CD4-positive, alpha-beta T cell treated with Interleukin-4 for 1 hour (primary cell): ENCODE measurements at places on chromosomes 6 and 20.

GRCh38 chr20:31663524-31663837 is 25.8 kb downstream of the COX4I2 start:
- DNase-seq = no peak

GRCh38 chr6:140376209-140376608 is 1001.8 kb upstream of the CITED2 start:
- no peak for DNase-seq

- DNase-seq = no peak
These were observed 161.5 kb downstream of the MRPL14 start for GRCh38 chr6:43965628-43966373.

DNA sequence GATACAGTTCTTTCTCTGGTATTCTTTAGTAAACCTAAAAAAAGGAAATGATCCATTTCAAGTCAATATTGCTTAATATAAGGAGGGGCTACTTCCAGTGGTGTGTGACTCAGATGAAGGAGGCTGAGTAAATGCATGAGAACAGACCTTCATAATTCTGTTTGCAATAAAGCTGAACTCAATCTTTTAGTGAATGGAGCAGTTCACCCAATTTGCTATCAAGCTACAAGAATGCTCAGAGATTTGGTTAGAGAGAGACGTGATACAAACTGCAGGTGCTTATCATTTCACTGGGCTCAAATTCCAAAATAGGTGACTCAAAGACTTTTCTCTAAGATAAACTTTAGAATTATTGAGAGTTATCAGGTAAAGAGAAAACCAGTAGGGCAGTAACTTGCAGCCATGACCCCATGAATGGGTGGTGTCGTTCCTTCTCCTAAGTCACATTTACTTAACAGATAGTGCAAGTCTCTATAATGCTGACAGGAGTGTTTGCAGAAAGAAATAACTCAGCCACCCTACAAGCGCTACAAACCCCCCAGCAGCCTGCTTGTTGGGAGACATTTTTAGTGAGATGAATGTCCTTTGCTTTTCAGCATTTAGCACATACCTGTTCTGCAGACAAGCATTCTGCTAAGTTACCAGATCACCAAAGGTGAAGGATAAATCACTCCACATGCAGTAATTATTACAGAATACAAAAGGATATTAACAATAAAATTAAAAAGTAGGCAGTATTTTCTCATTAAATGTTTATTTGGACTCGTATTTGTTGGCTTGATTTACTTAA is 16.4 kb upstream of the BLOC1S5 start:
- no peak for DNase-seq

DNA sequence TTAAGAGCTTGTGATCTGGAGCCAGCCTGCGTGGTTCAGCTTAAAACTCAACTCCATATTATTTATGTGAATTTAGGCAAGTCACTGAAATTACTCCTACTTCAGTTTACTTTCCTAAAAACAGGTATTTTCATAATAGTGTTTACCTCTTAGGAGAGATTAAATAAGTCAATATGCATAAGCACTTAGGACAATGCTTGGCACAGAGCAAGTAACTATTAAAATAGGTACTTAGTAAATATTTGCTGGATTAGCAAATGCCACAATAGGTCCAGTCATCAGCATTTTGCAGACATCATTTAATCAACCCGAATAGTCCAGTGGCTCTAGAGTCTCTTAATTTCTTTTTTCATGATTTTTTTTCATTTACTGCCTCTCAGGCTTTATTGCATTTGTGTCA is 78.6 kb upstream of the PTPRK start:
- DNase-seq = no peak

- DNase-seq = no peak
These were observed 17.1 kb upstream of the ASF1A start for GRCh38 chr6:118876814-118877213.

DNA sequence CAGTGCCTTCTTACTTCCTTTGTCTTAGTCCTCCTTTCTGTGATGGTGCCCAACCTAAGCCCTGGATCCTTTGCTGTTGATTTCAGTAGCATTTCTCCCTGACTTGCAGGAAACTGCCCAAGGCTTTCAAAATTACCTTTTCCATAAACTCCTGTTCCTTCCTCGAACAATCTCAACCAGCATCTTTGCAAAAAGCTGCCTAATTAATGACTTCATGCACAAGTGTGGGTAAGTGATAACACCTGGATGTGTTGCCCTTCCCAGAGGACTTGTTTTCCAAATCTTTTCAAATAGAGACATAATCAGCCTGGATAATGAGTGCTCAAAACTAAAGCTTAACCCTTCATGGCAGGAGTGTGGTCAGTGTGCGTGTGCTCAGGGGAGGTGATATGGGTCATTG is 118.0 kb downstream of the PCSK2 start:
- no peak for DNase-seq

DNA sequence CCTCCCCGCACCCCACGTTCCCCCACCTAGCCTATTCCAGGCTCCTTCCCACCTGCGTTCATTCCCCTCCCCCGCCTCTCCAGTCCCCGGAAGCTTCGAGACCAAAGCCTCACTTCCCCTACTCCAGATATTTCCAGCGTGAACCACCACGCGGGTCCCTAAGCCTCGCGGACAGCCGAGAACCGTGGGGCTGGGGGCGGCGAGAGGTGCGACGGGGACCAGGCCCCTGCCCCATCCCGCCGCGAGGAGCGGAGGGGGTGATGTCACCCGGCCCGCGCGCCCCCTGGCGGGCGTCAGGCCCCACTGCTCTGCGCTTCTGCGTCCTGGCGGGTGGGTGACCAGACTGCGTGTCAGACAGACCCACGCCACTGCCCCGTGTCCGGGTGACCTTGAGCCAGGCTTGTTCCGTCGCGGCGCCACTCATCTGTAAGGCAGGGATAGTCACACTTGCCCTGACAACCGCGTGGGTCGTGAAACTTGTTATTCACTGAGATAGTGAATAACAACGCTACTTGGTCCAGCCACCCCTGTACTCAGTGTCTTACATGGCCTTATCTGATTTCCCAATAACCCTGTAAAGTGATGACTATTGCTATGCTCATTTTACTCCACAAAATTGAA is 9.0 kb upstream of the HSP90AB1 start:
- DNase-seq = peak; percentile 82

DNA sequence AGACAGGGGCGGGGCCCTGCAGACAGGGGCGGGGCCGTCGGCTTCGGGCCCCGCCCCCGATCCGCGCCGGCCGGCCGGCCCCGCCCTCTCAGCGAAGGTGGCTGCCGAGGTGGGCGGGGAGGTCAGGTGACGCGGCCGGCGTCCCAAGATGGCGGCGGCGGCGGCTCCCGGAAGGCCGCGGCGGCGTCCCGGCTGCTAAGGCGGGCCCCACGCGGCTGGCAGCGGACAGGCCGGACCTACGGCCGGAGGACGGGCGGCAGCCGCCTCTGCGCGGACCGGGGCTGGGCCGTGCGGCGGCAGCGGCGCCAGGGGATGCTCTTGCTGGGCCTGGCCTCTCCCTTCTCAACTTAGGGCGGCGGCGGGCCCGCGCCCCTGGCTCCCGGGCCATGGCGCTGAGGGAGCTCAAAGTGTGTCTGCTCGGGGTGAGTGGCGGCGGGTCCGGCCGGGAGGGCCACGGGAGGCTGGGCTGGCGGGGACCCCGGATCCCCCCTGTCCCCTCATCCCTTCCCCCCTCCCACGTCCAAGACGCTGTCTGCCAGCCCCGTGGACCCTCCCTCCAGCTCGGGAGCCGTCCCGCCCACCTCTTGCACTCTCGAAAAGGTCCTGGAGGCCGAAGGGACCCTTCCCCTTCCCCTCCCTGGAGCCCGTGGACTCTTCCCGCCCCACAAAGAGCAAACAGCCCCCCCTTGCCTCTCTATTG is at the start of gene RAB22A:
TSS of gene RAB22A (plus strand) at position 125 of the 700 bp plus-strand sequence. CDS start at position 387, 262 bp downstream.
- DNase-seq = peak; percentile 78

DNA sequence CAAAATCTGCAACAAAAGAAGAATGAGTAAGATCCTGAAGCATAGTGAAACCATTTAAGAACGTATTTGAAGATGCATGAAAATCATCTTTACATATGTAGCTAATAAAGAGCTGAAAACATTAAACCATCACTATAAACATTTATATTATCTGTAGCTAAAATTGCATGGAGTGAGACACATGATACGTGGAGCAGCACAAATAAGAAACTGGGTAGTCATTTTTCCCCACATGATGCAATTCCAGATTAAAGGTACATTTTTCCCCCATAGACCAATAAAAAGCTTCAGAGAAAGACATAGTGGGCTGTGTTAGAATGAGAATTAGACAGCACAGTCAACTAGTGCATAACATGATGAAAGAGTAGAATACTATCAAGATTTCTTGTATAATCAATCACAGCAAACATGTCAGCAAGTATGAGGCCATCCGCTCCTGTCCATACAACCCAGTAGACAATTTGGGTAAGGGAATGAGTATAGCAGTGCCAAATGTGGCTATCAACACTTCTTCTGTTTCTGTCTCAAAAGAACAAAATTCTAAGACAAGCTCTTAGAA is 67.0 kb downstream of the RSPO3 start:
- DNase-seq = no peak

DNA sequence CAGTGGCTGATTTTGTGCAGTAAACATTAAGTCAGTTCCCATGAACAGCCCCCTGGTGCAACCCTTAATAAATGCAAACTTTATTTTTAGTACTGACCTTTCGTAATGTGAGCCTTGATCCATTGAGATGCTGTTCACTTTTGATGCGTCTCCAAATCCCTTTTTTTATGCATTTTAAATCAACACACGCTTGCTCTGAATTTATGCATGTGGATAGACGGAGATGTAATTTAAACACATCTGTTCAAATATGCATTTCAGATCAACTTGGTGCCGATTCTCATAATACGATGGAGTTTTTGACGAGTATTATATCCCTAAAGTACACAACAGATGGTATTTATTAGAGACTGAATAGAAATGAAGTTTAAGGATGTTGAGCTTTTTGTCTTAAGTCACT is 505.7 kb downstream of the CDKAL1 start:
- no peak for DNase-seq

DNA sequence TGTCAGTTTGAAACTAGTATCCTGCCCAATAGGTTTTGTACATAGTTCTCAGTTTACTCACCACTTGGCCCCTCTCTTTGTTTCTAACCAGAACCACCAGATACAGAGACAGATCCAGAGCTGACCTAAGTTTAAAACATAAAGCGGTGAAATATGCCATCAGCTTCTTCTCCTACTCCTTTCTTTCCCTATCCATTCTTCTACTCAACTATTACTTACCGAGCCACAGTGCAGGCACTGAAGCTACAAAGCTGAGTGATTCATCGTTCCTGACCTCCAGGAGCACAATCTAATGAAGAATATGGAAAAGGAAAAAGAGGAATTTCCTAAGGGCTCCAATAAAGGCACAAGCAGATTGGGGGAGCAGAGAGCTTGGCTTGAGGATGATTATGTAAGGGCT is 286.0 kb downstream of the FOXC1 start:
- no peak for DNase-seq

DNA sequence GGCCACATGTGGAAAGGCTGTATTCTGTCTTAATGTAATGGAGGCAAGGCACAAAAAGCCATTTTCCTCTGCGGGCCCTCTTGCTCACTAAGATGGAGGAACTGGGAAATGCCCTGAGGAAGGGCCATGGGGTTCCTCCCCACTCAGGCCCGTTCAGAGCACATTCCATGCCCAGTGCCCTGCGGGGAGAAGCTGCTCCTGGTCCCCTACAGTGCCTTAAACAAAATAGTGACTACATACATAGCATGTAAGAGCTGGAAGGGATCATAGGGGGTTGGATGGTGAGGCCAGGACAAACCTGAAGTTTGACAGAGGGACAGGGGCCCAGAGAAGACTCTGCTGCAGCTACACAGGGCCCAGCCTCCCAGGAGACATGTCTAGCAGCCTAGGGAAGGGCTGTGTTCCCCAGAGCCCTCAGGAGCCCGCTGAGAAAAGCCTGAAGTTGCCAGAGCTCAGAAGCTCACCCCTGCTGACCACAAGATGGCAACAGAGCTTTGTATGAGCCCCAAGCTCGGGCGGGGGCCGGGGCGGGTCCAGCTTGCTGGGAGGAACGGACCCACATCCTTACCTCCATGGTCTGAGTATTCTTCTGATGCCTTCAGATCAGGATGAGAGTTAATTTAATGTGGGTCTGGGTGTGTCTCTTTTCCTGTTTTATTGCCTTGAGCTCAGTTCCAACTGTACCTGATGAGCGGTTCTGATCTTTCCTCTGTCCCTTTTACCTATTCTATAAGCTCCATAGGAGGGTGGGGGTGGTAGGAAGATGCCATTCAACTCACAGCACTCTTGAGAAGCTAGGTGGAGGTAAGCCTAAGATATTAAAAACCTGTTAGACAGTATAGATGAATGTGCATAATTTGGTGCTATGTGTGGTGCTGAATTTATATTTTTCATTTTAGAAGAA is 242.9 kb downstream of the CDC5L start:
- DNase-seq = peak; percentile 21

DNA sequence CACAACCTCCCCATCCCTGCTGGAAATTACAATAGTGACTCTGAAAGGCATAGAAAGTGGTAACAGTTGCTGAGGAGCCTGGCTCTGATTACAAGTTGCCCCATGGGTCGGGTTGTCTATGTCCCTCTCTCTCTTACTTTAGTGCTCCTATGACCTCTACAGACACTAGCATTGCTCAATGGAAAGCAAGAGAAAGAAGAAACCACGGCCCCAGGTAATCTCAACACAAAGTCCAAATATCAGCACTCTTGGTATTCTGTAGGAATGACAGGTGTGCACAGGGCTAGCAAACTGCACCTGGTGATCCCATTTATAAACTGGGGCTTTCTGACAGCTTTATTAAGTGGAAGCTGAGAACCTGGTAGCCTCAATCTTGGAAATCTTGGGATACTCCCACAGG is 80.4 kb upstream of the EMILIN3 start:
- no peak for DNase-seq

DNA sequence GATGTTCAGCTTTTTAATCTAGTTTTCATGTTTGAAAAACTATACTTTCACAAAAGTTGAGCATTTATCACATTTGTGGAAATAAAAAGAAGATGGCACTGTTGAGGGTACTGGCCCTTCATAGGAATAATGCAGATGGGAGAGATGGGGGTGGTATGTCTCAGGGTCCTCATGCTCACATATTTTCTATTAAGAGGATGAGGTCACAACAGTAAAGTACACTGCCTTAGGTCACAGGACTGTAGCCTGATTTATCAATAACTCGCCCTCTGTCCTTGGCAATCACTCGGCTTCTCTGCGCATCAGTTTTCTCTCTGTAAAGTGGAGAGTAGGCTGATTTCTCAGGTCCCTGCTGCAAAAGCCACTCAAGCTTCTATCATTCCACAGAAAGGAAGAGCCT is 55.9 kb downstream of the PPP1R3G start:
- DNase-seq = no peak

DNA sequence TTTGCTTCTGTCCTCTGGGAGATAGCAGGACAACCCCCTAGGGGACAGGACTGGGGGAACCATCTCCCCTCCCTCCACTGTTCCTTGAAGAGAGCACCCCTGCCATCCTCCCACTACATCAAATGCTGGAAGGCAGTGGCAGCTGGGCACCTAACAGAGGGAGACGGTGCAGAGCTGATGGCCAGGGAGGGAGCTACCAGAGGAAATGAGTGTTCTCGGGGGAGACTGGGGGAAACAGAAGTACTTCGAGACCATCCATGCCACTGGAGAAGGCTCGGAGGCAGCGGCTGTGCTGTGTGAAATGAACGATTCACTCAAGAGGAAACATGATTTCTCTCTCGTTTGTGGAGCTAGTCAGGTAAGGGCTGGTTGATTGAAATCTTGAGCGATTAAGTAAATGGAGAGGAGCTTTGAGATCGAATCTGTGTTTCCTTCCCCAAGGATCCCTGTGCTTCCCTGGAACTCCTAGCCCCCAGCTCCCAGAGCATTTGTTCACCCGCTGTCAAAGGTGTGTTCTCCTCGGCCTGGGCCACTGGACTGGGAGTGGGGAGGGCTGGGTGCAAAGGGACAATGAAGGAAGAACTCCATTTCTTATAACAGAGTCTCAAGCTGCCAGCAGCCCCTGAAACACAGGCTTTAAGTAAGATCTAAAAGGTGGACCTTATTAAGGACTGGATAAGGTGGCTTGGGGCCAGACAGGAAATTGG is 261.3 kb upstream of the MOCS1 start:
- no peak for DNase-seq
